ENCODE measurements at places on chromosomes 5 and 9.

- DNase-seq, result no peak
Measured at GRCh38 chr9:130069048-130069447, 15.3 kb downstream of the GPR107 start.

- no peak for DNase-seq
Measured at GRCh38 chr5:119449882-119450281, 2.4 kb upstream of the HSD17B4 start.

DNA sequence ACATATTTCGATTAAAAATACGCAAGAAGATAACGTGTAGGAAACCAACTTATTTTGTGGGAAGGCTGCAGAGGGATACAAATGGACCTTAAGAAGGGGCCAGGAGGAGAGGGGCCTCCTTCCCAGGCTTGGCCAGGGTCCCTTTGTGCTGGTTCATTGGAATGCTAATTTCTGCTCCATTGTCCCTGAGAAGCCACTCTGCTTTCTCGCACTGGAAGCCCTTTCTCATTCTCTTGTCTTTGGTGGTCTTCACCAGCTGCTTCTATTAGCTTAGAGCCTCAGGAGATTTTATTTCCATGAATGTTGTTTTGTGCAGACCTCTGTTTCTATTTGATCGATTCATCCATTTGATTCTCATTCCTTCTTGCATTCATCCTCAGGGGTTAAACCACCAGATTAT is 325.4 kb downstream of the TMEM38B start:
- DNase-seq, result no peak

DNA sequence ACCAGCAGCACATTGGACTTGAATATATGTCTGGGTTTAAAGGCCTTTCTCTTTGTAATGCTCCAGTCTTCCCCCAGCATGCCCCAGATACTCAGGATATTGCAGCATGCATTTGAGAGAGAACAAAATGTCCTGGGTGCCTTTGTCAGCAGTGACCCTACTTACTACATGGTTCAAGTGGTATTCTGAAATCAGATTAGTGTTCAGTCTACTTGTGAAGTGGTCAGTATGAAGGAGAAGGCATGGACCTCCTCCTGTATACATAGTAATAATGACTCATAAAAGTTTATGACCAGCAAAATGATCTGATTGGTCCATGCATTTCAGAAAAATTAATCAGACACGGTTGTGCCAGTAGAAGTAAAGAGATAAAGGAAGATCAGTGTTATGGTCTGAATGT is 25.4 kb downstream of the GPR21 start:
- DNase-seq, result no peak

GRCh38 chr5:135599421-135600151 is 20.8 kb upstream of the CXCL14 start:
- no peak for DNase-seq

GRCh38 chr9:33263131-33264002 is 1.1 kb downstream of the BAG1 start:
- DNase-seq, result no peak

All from stimulated activated CD8-positive, alpha-beta memory T cell treated with anti-CD3 and anti-CD28 coated beads, Interleukin-4, amount 100 ng/mL, for 4 hours (primary cell).